ENCODE measurements at places on chromosomes 1 and 21.

- no peaks in the 10 kb centered on the region for H3K36me3 ChIP-seq
- peak overlapping the region; percentile 76 for H3K27ac ChIP-seq
- H3K27me3 ChIP-seq, result no peaks in the 10 kb centered on the region
- DNase-seq, result no peak
- H3K4me3 ChIP-seq, result peak overlapping the region; percentile 13
- H3K4me1 ChIP-seq, result peaks cover 24% of the 10 kb centered on the region
Measured at GRCh38 chr1:61241411-61241838, 159.1 kb downstream of the NFIA start.

DNA sequence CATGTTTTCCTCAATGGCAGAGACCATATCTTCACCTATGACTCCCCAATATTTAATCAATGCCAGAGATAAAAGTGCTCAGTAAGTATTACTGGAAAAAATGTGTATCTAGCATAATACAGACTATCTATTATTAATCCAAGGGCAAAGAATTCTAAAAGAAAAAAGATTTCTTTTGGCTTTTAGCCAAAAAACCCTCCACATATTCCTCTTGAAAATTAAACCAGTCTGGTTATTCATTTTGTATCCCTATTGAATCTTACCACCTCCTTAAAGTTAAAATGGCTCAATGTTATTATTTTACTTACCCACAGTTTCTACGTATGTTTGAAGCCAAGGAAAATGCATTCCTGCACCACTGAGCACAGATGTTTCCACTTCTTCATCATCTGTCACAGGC is 1.6 kb downstream of the TAF1A start:
- H3K4me1 ChIP-seq, result peaks cover 3% of the 10 kb centered on the region
- H3K4me3 ChIP-seq, result no peak overlapping the region
- H3K27me3 ChIP-seq, result no peaks in the 10 kb centered on the region
- H3K27ac ChIP-seq, result no peak overlapping the region
- H3K36me3 ChIP-seq, result peaks cover 13% of the 10 kb centered on the region
- DNase-seq, result no peak

DNA sequence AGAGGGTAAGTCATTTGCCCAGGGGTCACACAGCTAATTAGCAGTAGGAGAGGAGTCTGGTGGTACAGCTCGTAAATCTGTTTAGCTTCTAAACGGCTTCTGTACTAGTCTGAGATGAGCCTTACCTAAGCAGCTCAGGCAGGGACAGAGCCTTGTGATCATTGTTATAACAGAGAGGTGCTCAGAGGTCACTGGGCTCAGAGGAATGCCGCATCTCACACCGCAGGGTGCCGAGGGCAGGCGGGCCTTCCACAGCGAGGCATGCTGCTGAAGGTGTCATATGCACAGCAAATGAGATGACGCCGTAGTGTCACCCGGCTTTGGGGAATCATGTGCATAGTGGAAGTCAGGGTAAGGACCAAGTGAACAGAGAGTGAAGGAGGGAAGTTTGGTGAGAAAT is 305.2 kb upstream of the FMN2 start:
- H3K36me3 ChIP-seq, result no peaks in the 10 kb centered on the region
- H3K4me1 ChIP-seq, result no peaks in the 10 kb centered on the region
- no peak for DNase-seq
- no peaks in the 10 kb centered on the region for H3K27me3 ChIP-seq
- H3K27ac ChIP-seq, result no peak overlapping the region

- H3K36me3 ChIP-seq, result no peaks in the 10 kb centered on the region
- DNase-seq, result no peak
- no peaks in the 10 kb centered on the region for H3K4me1 ChIP-seq
Measured at GRCh38 chr1:194503209-194503608, 1316.8 kb upstream of the B3GALT2 start.

DNA sequence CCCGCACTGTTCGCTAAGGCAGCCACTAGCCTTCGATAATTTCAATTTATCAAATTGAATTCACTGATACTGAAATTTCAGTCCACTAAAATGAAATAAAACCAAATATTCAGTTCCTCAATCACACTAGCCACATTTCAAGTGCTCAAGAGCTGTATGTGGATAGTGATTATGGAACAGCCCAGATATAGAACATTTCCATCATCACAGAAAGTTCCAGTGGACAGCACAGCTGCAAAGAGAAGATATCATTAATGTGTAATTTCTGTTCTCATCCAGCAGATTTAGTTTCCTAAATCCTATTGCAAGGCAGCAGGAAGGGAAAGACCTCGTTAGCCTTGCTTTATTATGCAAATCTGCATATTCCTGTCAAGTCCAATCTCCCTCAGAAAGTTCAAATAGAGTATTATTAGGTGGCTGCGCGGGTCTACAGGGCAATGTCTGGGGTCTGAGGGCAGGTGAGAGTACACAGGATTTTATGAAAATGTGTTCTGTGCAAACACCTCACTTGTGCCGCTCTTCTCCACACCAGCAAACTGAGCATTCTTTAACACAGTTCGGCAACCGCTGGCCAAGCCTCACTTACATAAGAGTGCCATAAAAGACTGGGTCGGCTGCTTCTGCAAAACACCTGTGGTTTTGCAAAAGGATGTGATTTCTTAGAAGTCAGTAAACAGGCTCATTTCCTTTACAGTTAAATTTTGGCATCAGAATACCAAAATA is 22.4 kb downstream of the CAPZB start:
- H3K4me3 ChIP-seq, result no peak overlapping the region
- H3K27ac ChIP-seq, result no peak overlapping the region
- H3K36me3 ChIP-seq, result no peaks in the 10 kb centered on the region
- H3K27me3 ChIP-seq, result no peaks in the 10 kb centered on the region

DNA sequence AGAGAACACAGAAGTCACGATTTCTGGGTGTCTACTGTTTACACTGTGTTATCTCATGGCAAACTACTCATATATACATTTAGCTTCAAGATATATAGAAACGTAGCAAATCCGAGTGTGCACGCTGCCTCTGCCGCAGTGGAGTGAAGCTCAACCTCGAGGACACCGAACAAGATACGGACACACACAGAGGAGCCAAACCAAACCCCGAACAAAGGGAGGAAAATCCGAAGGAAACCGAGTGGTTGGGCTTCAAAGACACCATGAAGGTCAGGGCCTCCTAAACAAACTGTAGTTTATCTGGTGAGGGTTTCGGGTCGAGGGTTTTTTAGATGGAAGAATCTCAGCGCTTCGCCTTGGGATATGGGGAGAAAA is 34.5 kb downstream of the SLC45A1 start:
- no peak for DNase-seq
- H3K4me1 ChIP-seq, result peaks cover 25% of the 10 kb centered on the region
- no peaks in the 10 kb centered on the region for H3K27me3 ChIP-seq
- H3K4me3 ChIP-seq, result no peak overlapping the region
- H3K27ac ChIP-seq, result peak overlapping the region; percentile 66

DNA sequence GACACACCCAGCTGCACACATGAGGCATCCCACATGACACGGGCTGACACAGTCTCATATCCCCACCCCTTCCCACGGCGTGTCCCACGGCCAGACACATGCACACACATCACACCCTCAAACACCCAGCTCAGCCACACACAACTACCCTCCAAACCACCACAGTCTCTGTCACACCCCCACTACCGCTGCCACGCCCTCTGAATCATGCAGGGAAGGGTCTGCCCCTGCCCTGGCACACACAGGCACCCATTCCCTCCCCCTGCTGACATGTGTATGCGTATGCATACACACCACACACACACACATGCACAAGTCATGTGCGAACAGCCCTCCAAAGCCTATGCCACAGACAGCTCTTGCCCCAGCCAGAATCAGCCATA is 22.6 kb downstream of the PODN start:
- no peak overlapping the region for H3K27ac ChIP-seq
- no peak for DNase-seq
- H3K4me1 ChIP-seq, result no peaks in the 10 kb centered on the region
- H3K27me3 ChIP-seq, result no peaks in the 10 kb centered on the region
- no peaks in the 10 kb centered on the region for H3K36me3 ChIP-seq

- peaks cover 26% of the 10 kb centered on the region for H3K4me1 ChIP-seq
- H3K27ac ChIP-seq, result no peak overlapping the region
- H3K27me3 ChIP-seq, result no peaks in the 10 kb centered on the region
- H3K4me3 ChIP-seq, result no peak overlapping the region
- no peaks in the 10 kb centered on the region for H3K36me3 ChIP-seq
- DNase-seq, result no peak
Measured at GRCh38 chr21:42051788-42052187, 19.3 kb upstream of the UMODL1 start.

GRCh38 chr1:1529321-1529720 is 11.1 kb downstream of the TMEM240 start:
- DNase-seq, result no peak
- no peaks in the 10 kb centered on the region for H3K27me3 ChIP-seq
- H3K4me3 ChIP-seq, result no peak overlapping the region
- peaks cover 34% of the 10 kb centered on the region for H3K36me3 ChIP-seq
- H3K4me1 ChIP-seq, result no peaks in the 10 kb centered on the region
- no peak overlapping the region for H3K27ac ChIP-seq

GRCh38 chr1:1059494-1060280 is 14.4 kb downstream of the RNF223 start:
- no peaks in the 10 kb centered on the region for H3K36me3 ChIP-seq
- H3K4me3 ChIP-seq, result peak overlapping the region; percentile 71
- H3K4me1 ChIP-seq, result peaks cover 11% of the 10 kb centered on the region
- no peak overlapping the region for H3K27ac ChIP-seq
- H3K27me3 ChIP-seq, result peaks cover 15% of the 10 kb centered on the region
- peak; percentile 90 for DNase-seq
